ENCODE measurements at places on chromosomes 12 and 14. TPM values are rescaled to one million over a fixed set of nuclear protein-coding genes. Genes with fewer than 3 reads are reported as not detected.

- no peak overlapping the region for H3K4me3 ChIP-seq
- H3K36me3 ChIP-seq: no peaks in the 10 kb centered on the region
- no peak overlapping the region for H3K27ac ChIP-seq
- DNase-seq: no peak
- peaks cover 17% of the 10 kb centered on the region for H3K27me3 ChIP-seq
These were observed 30.0 kb upstream of the GRIP1 start for GRCh38 chr12:66708704-66709456.

The WDR89 gene
- total RNA-seq: 22.7 TPM

DNA sequence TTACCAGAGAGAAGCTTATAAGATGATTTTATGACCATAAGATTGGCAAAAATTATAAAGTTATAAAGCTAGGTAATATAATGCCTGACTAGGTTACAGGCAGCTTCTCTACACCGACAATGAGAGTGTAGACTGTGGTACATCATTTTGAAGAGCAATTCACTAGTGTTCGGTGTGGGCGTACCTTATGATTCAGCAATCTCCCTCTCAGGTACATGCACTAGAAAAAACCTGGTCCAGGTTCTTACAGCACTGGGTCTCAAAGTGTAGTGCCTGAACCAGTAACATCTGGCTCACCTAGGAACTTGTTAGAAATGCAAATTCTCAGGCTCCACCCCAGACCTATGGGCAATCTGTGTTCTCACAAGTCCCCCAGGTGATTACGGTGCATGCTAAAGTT is 106.7 kb downstream of the RERG start:
- H3K4me1 ChIP-seq: no peaks in the 10 kb centered on the region
- no peak overlapping the region for H3K27ac ChIP-seq
- DNase-seq: no peak
- H3K4me3 ChIP-seq: no peak overlapping the region
- H3K27me3 ChIP-seq: peaks cover 19% of the 10 kb centered on the region

DNA sequence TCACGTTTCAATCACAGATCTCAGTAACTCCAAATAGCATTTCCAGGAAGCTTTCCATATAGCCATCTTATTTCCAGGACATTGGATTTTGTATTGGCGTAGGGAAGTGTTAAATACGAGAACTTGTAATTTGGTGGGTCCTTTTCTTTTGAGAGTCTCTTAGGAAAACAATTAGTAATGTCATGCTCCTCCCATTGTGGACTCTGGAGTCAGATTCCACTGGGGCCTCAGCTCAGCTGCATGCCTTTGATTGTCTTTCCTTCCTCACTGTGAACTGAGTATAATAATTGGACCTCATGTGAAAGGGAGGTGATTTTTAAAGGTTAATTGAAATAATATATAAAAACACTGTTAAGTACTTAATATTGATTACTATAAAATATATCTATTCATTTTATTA is 462.6 kb downstream of the NPAS3 start:
- DNase-seq: no peak
- no peak overlapping the region for H3K4me3 ChIP-seq
- H3K27ac ChIP-seq: no peak overlapping the region

The LRRC10 gene
- not detected for total RNA-seq

The SLC35F4 gene
- not detected for total RNA-seq
